EH (cell line): ENCODE measurements at places on chromosomes 3 and 15.
A peak's percentile ranks its signal among the peaks of the same experiment; 100 is the strongest.

DNA sequence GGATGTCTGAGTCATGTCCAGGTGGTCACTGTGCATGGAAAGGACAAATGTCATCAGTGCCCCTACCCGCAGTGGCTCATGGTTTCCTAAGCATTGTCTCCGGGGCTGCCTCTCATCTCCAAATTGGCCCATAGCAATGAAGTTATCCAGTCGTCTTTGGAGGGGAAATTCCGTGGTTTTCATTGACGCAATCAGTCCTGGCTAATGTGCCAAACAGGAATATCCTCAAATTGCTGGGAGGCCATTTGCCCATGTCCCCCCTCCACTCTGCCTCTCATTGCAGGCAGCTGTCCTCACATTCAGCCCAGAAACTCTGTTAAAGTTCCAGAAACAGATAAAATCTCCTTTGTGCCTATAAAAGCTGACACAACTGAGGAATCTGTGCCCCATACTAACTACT is 81.6 kb downstream of the MCTP2 start:
- DNase-seq, result peak; percentile 37

GRCh38 chr3:114732353-114732752 is 414.7 kb downstream of the ZBTB20 start:
- DNase-seq, result no peak

DNA sequence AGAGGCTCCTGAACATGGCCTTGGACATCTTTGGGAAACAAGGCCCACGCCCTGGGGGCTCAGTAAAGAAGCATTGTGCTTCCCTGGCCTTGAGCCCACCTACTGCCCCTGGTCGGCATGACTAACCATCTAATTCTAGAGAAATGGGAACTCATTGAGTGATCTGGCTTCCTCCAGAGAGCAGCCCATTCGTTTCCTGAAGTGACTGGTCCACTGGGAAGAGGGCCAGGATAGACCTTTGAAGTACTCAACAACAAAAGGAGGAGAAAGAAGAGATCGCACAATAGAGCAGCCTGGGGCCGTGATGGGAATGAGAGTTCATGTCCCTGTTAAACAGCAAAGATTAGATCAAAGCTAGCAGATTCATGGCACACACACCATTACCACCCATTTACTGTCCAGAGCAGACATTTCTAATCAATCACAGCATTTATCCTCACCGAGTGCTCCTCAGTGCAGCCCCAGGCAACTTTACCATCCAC is 514.4 kb upstream of the PROK2 start:
- peak; percentile 64 for DNase-seq

- DNase-seq, result no peak
Observed at GRCh38 chr3:17573396-17573795, 169.0 kb downstream of the TBC1D5 start.

- DNase-seq, result no peak
Observed at GRCh38 chr3:89742546-89742945, 635.1 kb downstream of the EPHA3 start.

DNA sequence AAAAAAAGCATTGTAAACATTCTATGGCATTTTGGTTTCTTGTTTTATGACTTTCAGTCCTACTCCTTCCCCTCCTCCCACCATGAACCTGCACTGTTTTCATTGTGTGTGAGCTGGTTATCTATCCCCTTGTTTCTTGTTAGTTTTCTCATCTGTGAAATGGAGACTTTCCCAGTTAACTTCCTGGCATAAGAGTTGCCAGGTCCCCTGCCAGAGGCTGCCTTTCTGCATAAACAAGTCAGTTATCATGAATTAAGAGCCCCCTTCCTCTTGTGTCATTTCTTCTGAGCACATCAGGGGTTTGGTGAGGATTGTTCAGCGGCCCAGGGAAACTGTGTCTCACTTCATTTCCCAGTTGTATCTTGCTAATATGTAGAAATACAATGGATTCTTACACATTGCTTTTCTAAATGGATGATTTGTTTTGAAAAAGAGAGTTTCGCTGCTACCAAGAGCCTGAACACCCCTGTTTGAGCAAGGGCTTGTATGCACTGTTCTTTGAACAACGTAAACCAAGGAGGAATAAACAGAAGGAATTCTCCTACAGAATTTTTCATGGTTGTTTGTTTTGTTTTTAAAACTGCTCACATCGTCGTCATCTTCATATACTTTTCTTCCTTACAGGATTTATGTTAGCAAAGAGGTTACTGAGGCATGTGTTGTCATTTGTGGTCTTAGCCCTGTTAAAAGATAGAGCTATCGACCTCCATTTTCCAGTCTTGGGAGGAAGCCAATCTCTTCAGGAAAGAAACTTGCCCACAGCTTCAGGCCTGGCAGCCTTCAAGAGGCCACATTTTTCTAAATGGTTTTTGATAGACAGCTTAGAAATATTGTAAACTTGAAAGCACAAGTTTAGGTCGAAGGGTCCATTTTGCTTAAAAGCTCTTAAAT is 144.6 kb upstream of the IL12A start:
- no peak for DNase-seq
